ENCODE measurements at places on chromosomes 2 and 18.

- no peak for DNase-seq
These were observed 18.5 kb upstream of the IGFBP5 start for GRCh38 chr2:216713691-216714336.

GRCh38 chr18:49155410-49155809 lies 204.6 kb upstream of the SMAD7 start:
- no peak for DNase-seq

GRCh38 chr2:200193331-200193730 lies 113.2 kb upstream of the SPATS2L start:
- no peak for DNase-seq

DNA sequence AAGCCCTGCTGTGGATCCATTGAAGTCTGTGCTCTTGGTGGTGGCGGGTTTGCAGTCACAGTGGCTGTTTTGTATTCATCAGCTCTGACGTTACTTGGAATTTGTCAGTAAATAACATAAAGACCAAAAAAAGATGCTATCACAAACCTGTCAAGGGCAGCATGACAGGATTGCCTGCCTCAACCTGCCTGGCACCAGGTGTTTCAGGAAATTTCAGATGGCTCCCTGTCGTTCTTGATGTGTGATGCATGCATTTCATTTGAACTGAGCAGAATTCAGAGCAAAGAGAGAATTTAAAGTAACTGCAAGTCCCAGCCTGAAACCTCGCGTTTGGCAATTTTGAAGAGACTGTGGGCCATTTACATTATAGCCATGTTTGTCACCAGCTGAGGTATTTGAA lies 50.3 kb upstream of the EPC2 start:
- no peak for DNase-seq

DNA sequence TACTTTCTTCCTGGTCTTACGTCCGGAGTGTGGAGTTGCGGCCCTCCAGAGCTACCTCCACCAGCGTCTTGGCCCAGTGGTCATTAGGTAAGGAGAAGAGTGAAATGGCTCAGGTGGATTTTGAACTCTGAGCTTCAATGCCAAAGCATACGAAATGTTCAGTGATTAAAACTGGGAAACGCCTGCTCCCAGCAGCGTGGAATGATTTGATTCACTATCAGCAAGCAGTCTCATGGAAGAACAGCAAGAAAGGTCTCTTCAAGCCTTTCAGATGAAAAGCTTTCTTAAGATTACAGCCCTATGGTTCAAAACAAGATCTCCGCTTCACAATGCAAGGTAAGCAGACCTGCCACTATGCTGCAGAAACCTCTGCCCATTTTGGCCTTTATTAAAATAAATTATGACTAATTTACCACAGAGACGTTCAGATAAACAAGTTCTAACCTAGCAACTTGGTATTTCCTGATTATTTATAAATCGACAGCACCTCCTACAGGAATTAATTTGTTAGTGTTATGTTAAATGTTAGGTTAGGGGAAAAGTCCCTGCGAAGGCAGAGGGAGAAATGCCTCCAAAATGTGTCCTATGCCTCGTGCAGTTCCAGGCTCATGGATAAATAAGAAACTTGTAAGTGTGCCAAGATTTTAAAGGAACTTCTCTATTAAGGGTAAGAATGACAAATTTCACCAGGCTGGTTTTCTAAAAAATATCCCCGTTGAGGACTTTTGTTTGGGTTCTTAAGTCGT lies 10.1 kb downstream of the SP9 start:
- DNase-seq, result no peak

- no peak for DNase-seq
These were observed 270.3 kb downstream of the NEDD4L start for GRCh38 chr18:58314284-58314683.

DNA sequence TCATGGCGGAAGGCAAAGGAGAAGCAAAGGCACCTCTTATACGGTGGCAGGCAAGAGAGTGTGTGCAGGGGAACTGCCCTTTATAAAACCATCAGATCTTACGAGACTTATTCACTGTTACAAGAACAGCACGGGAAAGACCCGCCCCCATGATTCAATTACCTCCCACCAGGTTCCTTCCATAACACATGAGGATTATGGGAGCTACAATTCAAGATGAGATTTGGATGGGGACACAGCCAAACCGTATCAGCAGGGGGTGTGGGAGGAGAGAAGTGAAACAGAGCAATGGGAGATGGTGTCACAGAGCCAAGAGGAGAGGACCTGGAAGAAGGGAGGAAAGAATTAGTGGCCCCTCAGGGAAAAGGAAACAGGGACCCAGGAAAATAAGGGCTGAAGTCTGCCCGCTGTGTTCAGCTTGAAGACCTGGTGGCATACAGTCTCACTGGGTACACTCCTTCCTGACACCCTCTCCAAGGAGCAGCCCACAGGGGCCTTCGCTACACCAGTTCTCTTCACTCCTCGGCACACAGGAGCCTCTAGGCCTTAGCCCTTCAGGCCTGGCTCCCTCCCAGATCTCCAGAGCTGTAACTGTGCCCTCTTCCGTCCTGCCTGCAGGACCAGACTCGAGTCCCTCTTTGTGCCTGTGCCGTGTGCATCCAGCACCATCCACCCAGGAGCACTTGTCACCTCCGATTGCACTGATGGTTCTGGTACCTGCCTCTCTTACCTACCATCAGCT lies 262.1 kb downstream of the EIPR1 start:
- no peak for DNase-seq

DNA sequence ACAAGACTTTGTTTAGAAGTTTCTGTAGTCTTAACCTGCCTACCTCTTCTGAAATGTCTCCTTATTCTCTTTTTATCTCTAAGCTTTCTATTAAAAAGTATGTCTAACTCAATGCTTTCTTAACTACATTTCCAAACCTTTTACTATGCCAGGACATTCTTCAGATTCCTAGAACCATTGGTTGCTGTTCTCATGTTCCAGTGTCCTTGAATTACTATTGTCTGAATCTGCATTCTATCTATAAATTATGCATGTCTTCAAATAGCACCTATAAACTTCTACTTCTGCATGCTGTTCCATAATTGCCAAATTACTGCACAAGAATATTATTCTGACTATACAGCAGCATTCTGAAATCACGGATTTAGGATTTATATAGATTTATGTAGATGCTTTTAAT lies 166.0 kb upstream of the VWC2L start:
- DNase-seq, result no peak

DNA sequence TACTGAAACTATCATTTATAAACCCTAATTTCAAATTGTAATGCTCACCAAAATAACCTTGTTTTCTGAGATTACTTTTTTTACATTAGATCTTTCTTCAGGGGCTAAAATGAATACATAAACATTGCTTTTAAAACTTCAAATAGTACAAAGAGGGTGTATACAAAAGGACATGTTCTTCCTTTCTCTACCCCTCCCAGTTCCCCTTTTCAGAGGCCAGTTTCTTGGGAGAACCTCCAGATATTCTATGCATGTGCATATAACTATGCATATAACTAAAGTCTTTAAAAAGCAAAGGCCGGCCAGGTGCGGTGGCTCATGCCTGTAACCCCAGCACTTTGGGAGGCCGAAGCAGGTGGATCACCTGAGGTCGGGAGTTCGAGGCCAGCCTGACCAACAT lies 10.6 kb upstream of the FAM117B start:
- DNase-seq, result no peak

GRCh38 chr2:191105082-191105481 lies 45.7 kb downstream of the STAT4 start:
- DNase-seq, result no peak

- no peak for DNase-seq
These were observed 155.9 kb downstream of the FMNL2 start for GRCh38 chr2:152490686-152491455.

- no peak for DNase-seq
These were observed 39.3 kb upstream of the EPB41L3 start for GRCh38 chr18:5582849-5583681.

GRCh38 chr2:38115216-38116032 lies 39.5 kb upstream of the CYP1B1 start:
- DNase-seq, result peak; percentile 46

GRCh38 chr2:239465017-239466001 lies 64.5 kb upstream of the HDAC4 start:
- no peak for DNase-seq

GRCh38 chr2:8922431-8922830 lies 81.1 kb downstream of the MBOAT2 start:
- no peak for DNase-seq

DNA sequence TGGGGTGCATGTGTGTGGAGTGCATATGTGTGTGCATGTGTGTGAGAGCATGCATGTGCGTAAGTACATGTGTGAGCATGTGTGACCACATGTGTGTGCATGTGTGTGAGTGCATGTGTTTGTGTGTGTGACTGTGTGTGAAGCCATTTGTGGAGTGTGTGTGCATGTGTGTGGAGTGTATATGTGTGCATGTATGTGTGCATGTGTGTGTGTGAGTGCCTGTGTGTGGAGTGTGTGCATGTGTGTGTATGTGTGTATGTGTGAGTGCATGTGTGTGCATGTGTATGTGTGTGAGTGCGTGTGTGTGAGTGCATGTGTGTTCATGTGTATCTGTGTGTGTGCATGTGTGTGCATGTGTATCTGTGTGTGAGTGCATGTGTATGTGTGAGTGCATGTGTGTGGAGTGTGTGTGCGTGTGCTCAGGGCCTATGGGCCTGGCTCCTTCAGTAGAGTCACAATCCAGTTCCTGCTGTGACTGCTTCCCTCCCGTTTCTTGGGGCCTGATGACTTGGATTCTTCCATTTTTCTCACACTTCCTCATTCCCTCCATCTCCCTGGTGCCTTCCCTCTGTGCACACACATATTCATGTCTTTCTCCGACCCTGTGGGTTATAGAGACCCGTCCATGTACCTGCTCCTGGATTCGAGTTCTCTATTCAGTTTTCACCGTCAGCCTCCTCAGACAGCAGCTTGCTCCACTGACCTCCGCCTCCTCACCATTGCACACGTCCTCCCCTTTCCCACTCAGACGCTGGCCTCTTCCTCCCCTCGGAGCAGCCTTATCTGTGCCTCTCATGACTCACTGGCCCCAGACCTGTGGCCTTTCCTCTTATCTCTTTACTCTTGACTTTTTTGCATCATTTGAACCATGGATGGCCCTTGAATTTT lies 25.2 kb downstream of the TOGARAM2 start:
- DNase-seq, result no peak

- DNase-seq, result no peak
These were observed 100.9 kb downstream of the SH3BP4 start for GRCh38 chr2:235052514-235053354.

- DNase-seq, result no peak
These were observed 28.2 kb upstream of the SOCS6 start for GRCh38 chr18:70260683-70261082.

DNA sequence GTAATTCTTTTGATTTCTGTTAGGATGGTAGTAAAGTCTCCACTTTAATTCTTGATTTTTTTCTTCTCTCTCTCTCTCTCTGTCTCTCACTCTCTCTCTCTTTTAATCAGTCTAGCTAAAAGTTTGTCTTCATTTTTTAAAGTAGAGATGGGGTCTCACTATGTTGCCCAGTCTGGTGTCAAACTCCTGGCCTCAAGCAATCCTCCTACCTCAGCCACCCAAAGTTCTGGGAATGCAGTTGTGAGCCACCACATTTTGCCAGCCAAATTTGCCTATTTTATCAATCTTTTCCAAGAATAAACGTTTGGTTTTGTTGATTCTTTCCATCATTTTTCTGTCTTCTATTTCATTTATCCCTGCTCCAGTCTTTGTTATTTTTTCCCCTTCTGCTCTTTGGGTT lies 23.9 kb upstream of the ACOXL start:
- DNase-seq, result no peak

DNA sequence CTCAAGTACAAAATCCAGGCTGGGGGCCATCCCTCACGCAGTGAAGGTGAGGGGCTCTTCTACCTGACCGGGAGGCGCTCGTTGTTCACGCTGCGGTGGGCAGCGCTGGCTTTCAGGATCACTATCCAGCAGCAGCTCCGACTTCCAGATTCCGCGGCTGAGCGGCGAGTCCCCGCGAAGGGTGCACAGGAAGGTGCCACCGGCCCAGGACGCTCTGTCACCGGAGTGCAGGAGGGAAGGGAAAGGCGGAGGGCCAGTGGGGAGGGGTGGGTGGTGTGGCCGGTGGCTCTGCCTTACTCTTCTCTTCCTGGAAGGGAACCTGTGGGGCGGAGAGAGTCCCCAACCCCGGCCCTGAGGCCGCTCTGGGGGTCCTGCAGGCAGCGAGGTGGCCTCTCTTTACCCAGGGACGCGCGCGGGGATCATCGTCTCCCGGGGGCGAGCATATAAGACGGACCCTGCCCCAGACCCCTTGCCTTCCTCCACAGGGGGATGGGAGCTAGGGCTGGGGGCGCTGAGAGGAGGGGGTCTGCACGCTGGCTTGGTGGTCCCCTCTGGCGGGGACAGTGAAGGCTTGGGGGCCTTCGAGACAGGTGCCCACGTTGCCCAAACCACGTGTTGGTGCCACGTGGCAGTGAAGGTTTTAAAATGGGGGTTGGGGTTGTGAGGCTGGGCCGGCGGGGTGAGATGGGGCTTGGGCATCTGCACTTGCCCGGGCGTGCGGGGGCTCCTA lies 26.9 kb upstream of the HS6ST1 start:
- no peak for DNase-seq

DNA sequence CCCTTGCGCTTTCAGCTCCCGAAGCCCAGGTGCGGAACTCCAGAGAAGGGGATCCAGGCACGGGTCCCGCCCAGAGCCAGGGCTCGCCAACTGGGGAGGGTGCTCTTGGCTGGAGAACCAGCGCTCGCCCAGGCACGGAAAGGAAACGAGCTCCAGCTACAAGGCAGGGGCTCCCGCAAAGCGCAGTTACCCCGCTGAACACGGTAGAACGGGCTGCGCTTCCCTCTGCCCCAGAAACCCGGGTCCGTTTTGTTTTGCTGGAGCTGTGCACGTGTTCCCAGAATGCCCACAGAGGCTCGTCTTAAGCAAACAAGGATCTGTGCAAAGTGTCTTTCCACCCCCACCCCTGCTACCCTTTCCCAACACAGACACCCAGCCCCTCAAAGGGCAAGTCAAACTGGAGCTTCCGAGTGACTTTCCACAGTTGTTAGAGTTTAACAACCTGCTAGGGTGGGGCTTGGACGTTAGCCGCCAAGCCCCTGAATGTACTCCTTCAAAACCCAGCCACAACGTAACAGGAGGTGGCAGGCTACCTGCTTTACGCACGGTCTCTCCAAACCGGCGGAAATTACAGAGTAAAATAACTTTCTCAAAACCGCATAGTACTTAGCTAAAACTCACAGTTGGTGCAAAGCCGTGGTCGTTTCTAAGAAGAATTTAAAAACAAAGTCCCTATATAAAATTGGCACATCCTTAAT lies 775 bp downstream of the RNF125 start:
- peak; percentile 14 for DNase-seq

DNA sequence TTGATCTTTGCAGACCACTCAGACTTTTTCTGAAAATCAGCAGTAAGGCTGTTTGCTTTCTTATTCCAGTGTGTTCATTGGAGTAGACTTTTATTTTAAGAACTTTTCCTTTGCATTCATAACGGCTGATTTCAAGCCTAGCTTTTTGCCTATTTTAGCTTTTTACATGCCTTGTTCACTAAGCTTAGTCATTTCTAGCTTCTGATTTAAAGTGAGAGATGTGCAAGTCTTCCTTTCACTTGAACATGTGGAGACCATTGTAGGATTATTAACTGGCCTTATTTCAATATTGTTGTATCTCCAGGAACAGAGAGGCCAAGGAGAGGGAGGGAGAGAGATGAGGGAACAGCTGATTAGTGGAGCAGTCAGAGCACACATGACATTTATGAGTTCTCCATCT lies 32.1 kb downstream of the RNMT start:
- no peak for DNase-seq

Measured in activated CD8-positive, alpha-beta memory T cell treated with anti-CD3 and anti-CD28 coated beads for 48 hours (primary cell).